RWPE1 (cell line): ENCODE measurements at places on chromosomes 12 and 14.
A peak's percentile ranks its signal among the peaks of the same experiment; 100 is the strongest.

DNA sequence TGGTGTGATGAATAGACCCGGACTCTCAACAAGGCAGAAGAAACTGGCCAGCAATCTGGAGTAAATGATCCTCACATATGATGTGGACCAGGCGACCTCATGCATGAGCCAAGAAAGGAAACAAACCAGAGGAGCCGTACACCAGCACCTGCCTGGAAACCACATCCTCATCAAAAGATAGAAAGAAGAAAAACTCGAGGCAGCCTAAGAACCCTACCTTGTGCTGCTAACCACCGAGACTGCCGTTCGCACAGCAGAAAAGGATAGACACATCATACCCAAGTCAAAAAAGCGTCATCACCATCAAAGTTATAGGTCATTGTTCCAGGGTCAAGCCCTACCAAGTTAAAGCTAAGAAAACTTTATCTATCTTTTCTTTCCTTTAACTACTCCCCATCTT lies 66.7 kb downstream of the RESF1 start:
- no peak for DNase-seq

GRCh38 chr14:53956427-53957201 lies at the start of gene BMP4:
Gene BMP4 (minus strand): TSS chr14:53956825. CDS start chr14:53952222, 4,603 bp downstream.
- no peak for DNase-seq

DNA sequence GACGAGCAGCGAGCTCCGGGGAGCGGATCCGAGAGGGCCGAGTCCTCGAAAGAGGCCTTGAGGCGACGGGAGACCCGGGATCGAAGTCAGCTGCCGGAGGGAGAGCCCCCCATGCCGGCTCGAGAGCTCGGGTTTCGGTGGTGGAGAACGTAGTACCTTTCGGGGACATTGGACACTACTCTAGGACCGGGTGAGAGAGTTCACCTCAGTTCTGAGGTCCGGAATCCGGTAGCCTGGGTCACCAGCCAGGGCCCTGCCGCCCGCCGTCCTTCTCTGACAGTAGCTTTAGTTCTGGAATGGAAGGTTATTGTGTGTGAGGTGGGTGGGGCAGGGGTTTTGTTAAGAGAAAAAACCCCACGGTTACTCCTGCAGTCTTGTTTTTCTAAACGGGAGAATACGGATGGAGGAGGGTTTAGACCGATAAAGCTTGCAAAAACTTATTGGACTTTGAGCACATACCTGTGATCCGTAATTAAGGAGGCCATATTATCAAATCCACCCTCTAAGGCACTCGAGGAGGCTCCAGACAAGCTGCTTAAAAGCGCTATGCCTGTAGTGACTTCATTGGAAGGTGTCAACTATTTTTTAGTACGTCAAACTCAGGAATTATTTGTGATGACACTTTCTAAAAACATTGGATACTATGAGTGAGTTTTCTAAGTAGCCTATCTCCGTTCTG lies 765 bp downstream of the SCYL2 start:
- peak; percentile 4 for DNase-seq

DNA sequence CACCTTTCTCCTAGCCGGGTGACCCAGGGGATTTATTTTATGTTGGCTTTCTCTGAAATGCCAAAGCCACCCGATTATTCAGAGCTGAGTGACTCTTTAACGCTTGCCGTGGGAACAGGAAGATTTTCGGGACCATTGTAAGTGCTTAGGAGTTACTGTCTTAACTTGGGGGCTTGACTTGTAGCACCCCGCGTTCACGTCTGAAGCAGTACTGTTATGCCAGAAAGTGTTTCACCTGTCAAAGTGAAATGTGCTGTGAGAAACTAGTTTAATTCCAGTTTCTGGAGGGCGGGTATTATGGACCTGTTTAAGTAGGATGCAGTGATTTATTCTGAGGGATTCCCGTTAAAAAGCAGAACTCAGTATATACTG lies 218 bp downstream of the LYSET start:
- no peak for DNase-seq

DNA sequence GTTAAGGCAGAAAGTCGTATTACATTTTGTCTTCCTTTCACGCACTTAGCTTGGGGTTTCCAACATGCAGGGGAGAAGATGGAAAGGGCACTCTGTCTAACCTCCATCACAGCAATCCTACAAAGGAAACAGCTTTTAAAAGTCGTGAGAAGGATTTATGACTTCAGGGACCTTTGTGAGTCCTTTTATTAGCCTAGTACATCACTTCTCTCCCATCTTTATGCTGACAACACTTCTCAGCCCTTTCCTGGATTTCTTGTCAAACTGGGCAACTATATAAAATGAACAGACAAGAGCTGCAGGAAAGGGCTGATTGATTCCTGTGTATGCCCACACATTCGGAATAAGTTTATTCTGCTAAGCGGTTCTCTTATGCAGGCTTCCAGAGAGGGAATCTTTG lies 159.0 kb downstream of the DERA start:
- DNase-seq: no peak

GRCh38 chr14:104427131-104427851 lies 152.3 kb upstream of the C14orf180 start:
- no peak for DNase-seq

- peak; percentile 83 for DNase-seq
These were observed 8.5 kb upstream of the KRT75 start for GRCh38 chr12:52442600-52443061.

DNA sequence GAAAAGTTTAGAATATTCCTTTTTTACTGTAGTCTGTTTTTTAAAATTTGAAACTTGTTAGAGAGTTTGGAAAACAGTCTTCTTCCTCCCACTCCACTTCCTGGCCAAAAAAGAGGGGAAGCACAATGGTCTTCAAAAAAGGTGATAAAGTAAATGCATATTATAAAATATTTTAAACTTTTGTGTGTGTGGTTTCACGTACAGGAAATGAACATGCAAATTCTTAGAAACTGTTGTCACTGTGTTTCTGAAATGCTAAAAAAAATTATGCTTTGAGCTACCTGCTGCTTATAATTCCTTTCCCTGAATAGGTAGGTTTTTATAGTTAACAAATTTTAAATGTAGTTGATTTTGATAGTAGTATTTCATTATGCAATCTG lies 2.9 kb downstream of the FGFR1OP2 start:
- DNase-seq: no peak

DNA sequence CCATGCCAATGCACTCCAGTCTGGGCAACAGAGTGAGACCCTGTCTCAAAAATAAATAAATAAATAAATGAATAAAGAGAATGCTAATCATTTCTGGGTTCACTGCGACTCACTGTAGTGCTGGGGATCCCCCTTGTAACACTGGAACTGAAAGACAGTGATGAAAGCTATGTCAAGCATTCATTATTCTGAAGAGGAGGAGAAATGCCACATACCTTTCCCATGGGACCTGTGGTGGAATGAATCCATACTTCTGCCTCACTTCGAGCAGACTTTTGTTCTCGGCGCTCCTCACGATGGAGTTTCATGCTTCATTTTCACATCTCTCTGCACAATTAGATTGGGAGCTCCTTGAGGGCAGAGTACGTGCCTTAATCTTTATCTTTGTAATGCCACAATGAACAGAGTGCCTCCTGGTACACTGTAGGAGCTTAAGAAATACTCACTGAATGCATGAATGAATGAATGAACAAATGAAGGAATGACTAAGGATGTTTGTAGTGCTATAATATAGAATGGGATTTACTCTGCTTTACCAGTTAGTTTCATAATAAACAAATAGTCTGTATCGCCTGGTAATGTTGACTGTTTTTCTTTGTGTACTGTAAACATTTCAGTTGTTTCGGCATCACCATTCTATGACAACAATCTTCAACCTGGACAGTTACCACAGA lies 45.8 kb downstream of the DRAM1 start:
- DNase-seq: no peak

GRCh38 chr12:34188974-34189373 lies 166.7 kb downstream of the ALG10 start:
- no peak for DNase-seq

DNA sequence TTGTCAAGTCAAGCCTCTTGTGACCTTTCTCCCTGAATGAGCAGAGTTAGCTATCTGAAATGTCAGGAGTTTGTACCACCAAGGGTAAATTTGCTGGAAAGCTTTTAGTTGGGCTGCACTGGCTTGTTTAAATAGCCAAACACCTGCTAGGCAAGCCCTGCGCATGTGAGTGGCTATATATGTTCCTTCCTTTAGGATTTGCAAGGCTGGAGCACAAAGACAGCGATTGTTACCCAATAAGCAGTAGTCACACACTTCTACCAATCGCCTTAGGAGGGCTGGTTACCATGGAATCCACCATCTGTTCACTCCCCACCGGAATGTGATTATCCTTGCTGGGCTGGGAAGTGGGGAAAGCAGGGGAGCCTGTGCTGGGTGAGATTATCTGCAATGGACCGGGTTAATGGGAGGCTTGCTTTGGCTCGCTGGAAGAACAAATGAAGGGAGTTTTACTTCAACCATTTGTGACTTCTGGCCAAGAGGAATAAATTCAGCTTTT lies 102.5 kb downstream of the FGD4 start:
- peak; percentile 32 for DNase-seq

GRCh38 chr14:54766276-54767138 lies 136.1 kb downstream of the GCH1 start:
- DNase-seq: no peak
